CD8-positive, alpha-beta memory T cell (primary cell): ENCODE measurements at places on chromosomes 2 and 18. TPM values are rescaled to one million over a fixed set of nuclear protein-coding genes. Genes with fewer than 3 reads are reported as not detected.

GRCh38 chr2:30354621-30355020 is 92.4 kb upstream of the LCLAT1 start:
- no peaks in the 10 kb centered on the region for H3K36me3 ChIP-seq
- no peak overlapping the region for H3K27ac ChIP-seq
- no peaks in the 10 kb centered on the region for H3K4me1 ChIP-seq

The UBR3 gene
- 21.9 TPM for total RNA-seq

DNA sequence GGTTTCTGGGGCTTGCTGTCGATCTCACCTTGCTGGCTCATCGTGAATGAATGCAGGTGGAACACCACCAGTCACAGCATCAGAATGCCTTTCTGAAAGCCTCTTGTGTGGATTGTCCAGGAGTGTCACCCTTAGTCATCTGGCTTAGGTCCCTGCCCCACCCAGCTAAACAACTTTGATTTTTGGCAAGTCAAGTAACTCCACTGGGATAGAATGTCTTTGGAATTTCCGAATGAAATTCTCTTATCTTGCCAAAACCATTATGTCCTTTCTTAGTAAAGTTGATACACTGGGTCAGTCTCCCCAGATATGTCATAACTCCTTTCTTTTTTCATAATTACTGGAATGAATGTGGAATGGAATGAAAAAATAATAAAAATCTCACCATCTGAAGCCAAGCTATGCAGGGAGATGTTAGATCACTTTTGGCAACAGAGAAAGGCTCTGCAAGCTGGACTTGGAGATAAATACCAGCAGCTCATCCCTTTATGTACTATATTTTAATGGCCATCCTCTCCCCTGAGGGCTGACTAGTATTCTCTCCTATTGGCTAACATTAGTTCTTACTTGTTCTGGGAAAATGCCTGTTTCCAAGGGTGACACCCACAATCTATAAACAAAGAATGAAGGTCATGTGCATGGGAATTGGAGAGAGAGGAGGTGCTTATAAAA is 35.4 kb downstream of the INSIG2 start:
- no peak overlapping the region for H3K27ac ChIP-seq
- H3K4me1 ChIP-seq: no peaks in the 10 kb centered on the region
- no peak overlapping the region for H3K4me3 ChIP-seq
- DNase-seq: no peak
- peaks cover 10% of the 10 kb centered on the region for H3K27me3 ChIP-seq

The PLCD4 gene
- total RNA-seq: 0.16 TPM

GRCh38 chr2:69390471-69390870 is 3.4 kb upstream of the GFPT1 start:
- no peak for DNase-seq
- no peak overlapping the region for H3K27ac ChIP-seq
- H3K36me3 ChIP-seq: no peaks in the 10 kb centered on the region
- H3K4me1 ChIP-seq: peaks cover 18% of the 10 kb centered on the region

The NFATC1 gene
- total RNA-seq: 46.7 TPM

GRCh38 chr2:174158003-174158402 is 90.3 kb downstream of the OLA1 start:
- H3K36me3 ChIP-seq: no peaks in the 10 kb centered on the region
- no peaks in the 10 kb centered on the region for H3K4me1 ChIP-seq
- DNase-seq: no peak
- H3K4me3 ChIP-seq: no peak overlapping the region

The CCDC141 gene
- total RNA-seq: 2.1 TPM

GRCh38 chr2:222292149-222293134 is 6.4 kb downstream of the PAX3 start:
- no peak for DNase-seq
- H3K27ac ChIP-seq: no peak overlapping the region
- H3K36me3 ChIP-seq: no peaks in the 10 kb centered on the region
- H3K4me1 ChIP-seq: no peaks in the 10 kb centered on the region
- peaks cover 57% of the 10 kb centered on the region for H3K27me3 ChIP-seq

The C2orf15 gene
- total RNA-seq: 0.86 TPM
